Glomerular endothelial cell (primary cell): ENCODE measurements at places on chromosomes 7 and 10.

- no peak for DNase-seq
These were observed 712 bp downstream of the ITPRIP start for GRCh38 chr10:104337521-104337984.

DNA sequence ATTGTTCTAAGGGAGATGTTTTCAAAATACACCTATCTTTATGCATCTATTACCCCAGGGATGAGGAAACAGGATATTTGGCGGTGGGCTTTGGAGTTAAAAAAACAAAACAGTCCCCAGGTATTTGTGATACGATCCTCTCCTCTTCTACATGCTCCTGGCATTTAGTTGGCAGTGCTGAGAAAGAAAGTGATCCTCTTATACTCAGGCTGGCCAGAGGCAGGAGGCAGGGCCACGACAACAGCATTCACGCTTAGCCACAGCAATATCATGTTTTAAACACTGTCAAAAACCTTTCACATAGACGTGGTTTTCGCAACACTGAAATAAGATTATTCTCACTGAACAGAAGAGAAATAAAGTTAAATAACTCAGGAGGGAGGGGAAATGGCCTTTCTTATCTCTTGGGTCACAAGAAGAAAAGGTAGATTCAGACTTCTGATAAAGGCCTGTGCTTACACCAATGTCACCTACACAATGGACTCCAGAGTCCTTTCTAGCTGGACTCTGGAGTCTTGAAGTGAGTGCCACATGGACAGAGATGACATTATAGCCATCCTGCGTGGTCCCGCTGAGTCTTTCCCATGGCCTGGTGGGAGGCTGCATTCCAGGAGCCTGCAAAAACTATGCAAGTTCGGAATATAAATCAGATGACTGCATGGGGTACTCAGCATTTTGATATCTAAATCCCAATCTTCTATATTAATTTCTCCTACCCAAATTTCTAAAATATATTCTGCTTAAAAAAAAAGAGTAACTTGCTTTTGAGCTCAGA, 88.7 kb downstream of the PIP4K2A start:
- DNase-seq = no peak

GRCh38 chr10:78931321-78932053, 137.3 kb upstream of the ZMIZ1 start:
- no peak for DNase-seq

- no peak for DNase-seq
These were observed 18.0 kb downstream of the RHEB start for GRCh38 chr7:151501676-151502075.

DNA sequence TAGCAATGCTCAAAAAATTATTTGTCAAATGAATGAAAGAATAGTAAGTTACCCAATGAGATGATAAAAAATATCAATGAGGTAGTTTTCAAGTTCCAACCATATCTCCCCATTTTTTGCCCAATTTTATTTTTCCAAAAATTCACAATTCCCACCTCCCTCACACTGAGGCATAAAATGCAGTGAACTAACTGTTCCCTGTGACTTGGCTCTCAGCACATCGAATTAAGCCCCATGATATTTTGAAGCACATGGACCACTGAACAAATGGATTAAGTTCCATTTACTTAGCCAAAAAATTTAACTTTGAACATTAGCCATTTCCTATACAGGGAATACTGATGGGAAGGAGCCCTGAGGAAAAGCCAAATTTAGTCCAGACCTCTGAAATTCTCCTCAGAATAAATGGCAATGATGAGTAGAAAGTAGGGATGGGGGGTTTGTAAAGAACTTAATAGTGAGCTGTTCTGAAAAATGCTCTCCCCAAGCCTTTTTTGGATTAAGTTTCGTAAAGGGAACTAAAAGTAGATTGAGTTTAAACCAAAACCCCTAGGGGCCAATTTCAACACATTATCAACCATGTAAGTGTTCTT, 166.3 kb upstream of the GRM3 start:
- DNase-seq = no peak

- DNase-seq = peak; percentile 36
These were observed 9.1 kb upstream of the TMEM236 start for GRCh38 chr10:17742918-17743317.

GRCh38 chr7:1368682-1369571, 90.3 kb downstream of the MICALL2 start:
- no peak for DNase-seq

GRCh38 chr7:90625051-90625450, 28.9 kb downstream of the CDK14 start:
- DNase-seq = no peak

GRCh38 chr10:1280466-1281404, 224.6 kb downstream of the WDR37 start:
- no peak for DNase-seq

DNA sequence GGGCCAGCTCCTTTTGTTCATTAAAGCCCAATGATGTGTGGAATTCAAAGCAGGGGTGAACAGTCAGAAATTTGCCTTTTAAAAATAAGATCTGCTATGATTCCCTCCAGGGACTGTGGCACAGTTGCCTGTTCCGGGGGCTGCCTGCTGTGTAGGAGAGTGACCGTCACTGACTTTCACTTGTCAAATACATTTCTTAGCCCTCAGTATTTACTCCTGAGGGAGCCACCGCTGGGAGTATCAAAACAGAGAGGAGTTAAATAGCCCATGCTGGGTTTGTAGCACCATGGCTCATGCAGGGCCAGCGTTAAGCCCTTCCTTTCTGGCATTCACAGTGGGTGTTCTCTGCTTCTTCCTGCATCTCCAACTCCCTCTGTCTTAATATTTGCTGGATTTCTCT, 897.8 kb downstream of the SORCS3 start:
- no peak for DNase-seq

GRCh38 chr10:61964949-61965702, 63.6 kb downstream of the ARID5B start:
- DNase-seq = no peak
